ENCODE measurements at places on chromosomes 6 and 20. TPM values are rescaled to one million over a fixed set of nuclear protein-coding genes. Genes with fewer than 3 reads are reported as not detected.
A peak's percentile ranks its signal among the peaks of the same experiment; 100 is the strongest.

Gene KIZ
- total RNA-seq: 36.3 TPM

Gene C20orf202
- total RNA-seq: not detected

Gene GLP1R
- not detected for total RNA-seq

Gene RIPPLY2
- not detected for total RNA-seq

DNA sequence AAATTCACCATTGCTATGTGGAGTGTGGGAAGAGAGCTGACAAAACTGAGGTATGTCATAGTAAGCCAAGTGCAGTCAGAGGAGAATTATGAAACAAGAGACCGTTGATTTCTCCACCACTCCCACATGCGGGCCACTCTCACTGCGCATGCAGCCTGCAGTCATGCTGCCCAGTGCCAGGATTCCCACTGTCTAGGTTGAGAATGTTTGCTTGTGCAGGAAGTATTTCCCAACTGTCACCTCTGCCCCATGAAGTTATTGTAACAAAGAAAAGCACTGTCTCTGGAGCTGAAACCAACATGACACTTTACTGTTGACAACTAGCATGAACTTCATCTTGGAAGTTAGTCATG is 18.7 kb upstream of the SFT2D1 start:
- DNase-seq: no peak
- H3K4me3 ChIP-seq: no peak overlapping the region
- H3K27me3 ChIP-seq: no peaks in the 10 kb centered on the region
- no peak overlapping the region for H3K27ac ChIP-seq
- H3K4me1 ChIP-seq: no peaks in the 10 kb centered on the region

GRCh38 chr20:45413479-45413878 is 2.5 kb upstream of the PIGT start:
- H3K27me3 ChIP-seq: no peaks in the 10 kb centered on the region

- no peak overlapping the region for H3K27ac ChIP-seq
- H3K36me3 ChIP-seq: no peaks in the 10 kb centered on the region
- H3K27me3 ChIP-seq: no peaks in the 10 kb centered on the region
- H3K4me1 ChIP-seq: peaks cover 5% of the 10 kb centered on the region
- H3K4me3 ChIP-seq: no peak overlapping the region
Observed at GRCh38 chr6:151680846-151681432, 126.5 kb upstream of the ESR1 start.

- H3K36me3 ChIP-seq: no peaks in the 10 kb centered on the region
- no peak for DNase-seq
Observed at GRCh38 chr20:31580706-31581105, 24.4 kb upstream of the ID1 start.

GRCh38 chr20:10863337-10864060 is 189.7 kb upstream of the JAG1 start:
- no peaks in the 10 kb centered on the region for H3K36me3 ChIP-seq
- H3K27me3 ChIP-seq: no peaks in the 10 kb centered on the region
- no peak for DNase-seq
- no peak overlapping the region for H3K4me3 ChIP-seq
- H3K4me1 ChIP-seq: no peaks in the 10 kb centered on the region

DNA sequence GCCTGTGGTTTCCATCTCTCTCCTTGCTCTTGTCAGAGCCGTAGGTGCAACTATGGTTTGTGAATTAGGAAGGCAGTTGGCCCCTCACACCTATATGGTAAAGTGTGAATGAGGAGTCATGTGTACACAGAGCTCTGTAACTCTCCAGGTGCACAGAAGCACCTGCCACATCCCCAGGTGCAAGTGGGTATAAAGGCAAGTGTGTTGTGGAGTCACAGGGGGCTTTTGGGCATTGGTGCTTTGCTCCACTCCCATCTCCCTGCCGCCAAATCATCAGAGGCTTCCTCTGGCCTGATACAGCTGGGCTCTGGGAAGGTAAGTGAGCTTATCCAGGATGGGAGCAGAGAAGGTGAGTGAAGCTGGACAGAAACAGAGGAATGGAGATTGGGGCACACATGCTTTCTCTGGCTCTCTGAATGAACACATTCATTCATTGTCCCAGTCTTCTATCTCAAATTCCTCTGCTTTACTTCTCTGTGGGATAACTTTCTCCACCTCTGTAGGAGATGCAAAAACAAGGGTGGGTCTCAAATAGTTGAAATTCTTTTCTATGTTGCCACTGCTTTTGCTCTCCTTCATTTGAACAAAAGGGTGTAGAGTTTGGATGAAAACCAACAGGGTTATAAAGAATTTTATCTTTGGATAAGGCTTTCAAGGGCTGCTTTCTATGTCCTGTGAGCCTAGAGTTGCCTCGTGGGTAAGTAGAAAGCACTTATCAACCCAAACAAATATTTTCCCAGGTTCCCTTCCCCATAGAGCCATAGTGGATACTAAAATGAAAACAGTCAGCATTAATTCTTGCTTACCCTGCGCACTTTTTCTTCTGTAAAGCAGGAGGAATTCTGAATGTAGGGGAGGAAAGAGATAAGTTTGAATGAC is 45.0 kb upstream of the RIPOR2 start:
- H3K4me1 ChIP-seq: peaks cover 13% of the 10 kb centered on the region
- no peak overlapping the region for H3K27ac ChIP-seq
- no peaks in the 10 kb centered on the region for H3K36me3 ChIP-seq
- DNase-seq: no peak

- H3K4me3 ChIP-seq: no peak overlapping the region
- H3K27me3 ChIP-seq: no peaks in the 10 kb centered on the region
- H3K27ac ChIP-seq: no peak overlapping the region
- DNase-seq: no peak
Observed at GRCh38 chr20:48169650-48170225, 384.5 kb upstream of the SULF2 start.

GRCh38 chr6:107735906-107736635 is 88.0 kb downstream of the SCML4 start:
- H3K27me3 ChIP-seq: no peaks in the 10 kb centered on the region
- DNase-seq: peak; percentile 38
- no peak overlapping the region for H3K27ac ChIP-seq
- no peaks in the 10 kb centered on the region for H3K36me3 ChIP-seq

All from B cell (primary cell).